Osteoblast (primary cell): ENCODE measurements at places on chromosomes 12 and 14. TPM values are rescaled to one million over a fixed set of nuclear protein-coding genes. Genes with fewer than 3 reads are reported as not detected.

GRCh38 chr12:78674311-78675090 lies 190.1 kb upstream of the SYT1 start:
- DNase-seq, result no peak

GRCh38 chr14:51500776-51501175 lies 150.9 kb upstream of the FRMD6 start:
- peak; percentile 34 for DNase-seq

DNA sequence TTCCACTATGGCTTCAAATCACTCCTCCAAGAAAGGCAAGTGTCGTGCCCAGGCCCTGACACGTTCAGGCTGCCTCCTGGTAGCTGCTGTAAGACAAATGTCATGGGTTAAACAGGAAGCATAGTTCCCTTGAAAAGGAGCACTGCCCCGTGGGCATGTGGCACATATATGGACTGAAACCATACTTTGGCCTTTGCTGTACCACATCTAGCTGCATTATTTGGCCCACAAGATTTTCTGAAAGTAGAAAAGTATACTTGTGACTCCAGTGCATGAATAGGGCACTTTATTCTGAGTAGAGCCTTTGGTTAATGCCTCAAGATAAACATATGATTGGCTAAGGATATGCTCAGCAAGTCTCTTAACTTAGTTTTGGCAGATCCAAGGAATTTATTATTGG lies 218.7 kb upstream of the EGLN3 start:
- DNase-seq, result no peak

DNA sequence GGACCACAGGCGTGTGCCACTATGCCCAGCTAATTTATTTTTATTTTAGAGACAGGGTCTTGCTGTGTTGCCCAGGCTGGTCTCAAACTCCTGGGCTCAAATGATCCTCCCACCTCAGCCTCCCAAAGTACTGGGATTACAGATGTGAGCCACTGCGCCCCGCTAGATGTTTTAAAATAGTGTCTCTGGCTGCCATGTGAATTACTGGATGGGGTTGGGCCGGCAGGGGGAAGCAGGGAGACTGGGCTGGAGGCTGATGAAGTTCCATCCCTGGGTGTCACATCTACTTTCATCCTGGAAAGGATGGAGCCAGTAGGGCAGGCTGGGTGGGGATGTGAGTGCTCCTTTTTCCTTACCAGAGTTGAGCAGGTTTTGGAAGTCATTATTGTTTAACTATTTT lies 46.1 kb downstream of the DNAH10 start:
- peak; percentile 86 for DNase-seq

DNA sequence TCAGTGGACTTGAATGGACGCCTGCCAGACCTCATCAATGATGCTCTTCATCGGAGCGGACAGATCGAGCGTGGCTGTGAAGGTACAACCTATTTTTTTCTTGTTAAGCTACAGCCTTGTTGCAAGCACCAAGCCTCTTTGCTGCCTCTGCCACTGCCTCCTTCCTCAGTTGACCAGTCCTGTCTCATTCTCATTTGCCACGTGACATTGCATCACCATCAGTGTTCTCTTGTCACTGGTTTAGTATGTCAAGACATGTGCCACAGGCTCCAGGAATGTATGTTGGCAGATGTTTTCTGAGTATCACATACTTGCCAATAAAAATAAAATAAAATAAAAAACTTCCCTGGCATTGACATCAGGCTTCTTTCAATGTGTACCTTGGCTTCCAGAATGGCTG lies 798.1 kb downstream of the NRXN3 start:
- DNase-seq, result no peak

GRCh38 chr14:65042296-65042695 lies 55.6 kb downstream of the FNTB start:
- no peak for DNase-seq

MTRFR gene
- 10.9 and 16.3 TPM in 2 replicates for total RNA-seq

DNA sequence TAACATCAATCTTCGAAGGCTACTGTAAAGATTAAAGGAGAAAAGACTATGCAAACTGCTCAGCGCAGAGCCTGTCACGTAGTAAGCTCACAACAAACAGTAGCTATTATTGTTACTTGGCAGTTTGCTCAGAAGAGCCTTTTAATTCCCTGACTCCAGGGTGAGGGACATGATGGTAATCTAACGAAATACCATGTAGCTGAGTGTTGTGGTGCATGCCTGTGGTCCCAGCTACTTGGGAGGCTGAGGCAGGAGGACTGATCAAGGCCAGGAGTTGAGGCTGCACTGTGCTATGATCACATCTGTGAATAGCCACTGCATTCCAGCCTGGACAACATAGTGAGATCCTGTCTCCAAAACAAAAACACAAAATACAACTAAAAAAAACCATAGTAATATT lies 22.8 kb downstream of the HEBP1 start:
- no peak for DNase-seq

DNA sequence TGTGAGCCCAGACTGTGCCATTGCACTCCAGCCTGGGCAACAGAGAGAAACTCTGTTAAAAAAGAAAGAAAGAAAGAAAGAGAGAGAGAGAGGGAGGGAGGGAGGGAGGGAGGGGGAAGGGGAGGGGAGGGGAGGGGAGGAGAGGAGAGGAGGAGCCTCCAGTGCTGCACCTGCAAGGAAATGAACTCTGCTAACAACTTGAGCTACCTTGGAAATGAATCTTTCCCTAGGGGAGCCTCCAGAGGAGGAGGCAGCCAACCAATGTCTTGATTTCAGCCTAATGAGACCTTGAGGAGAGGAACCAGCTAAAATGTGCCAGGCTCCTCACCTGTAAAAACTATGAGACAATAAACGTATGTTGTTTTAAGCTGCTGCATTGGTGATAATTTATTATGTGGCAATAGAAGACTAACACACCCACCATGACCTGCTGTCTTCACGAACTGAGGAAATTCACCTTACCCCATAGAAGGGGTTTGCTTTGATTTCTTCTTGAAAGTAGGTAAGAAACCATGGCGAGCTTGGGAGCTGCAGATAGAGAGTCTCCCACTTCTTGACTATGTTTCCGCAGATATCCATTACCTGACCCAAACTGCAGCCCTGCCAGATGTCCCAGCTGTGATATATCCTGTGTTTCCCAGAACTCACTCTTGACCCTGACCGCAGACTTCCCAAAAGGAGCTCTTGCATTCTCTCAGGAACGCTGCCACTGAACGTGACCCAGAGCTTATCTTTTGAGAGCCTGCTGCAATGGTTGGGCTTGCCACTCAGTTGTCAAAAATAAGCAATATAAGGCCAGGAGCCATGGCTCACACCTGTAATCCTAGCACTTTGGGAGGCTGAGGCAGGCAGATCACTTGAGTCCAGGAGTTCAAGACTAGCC lies 31.5 kb upstream of the TMPO start:
- DNase-seq, result no peak

SLC5A8 gene
- total RNA-seq, result not detected in 2 replicates

KRT81 gene
- 0.29 TPM in 1 of 2 replicates, not detected in the other for total RNA-seq

GRCh38 chr12:63302941-63303536 lies 152.0 kb upstream of the AVPR1A start:
- no peak for DNase-seq

DNA sequence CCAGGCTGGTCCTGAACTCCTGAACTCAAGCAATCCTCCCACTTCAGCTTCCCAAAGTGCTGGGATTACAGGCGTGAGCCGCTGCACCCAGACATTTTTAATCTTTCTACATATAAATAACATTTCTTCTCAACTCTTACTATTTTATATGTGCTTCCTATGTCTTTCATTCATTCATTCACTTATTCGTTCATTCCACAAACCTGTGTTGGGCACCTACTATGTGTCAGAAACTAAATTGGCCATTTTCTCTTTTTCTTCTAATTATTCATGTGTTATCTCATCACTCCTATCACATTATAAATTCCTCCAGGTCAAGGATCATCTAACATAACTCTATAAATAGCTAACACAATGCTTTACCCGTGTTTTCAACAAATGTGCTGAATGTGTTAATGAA lies 23.7 kb downstream of the FOXA1 start:
- DNase-seq, result no peak

DNA sequence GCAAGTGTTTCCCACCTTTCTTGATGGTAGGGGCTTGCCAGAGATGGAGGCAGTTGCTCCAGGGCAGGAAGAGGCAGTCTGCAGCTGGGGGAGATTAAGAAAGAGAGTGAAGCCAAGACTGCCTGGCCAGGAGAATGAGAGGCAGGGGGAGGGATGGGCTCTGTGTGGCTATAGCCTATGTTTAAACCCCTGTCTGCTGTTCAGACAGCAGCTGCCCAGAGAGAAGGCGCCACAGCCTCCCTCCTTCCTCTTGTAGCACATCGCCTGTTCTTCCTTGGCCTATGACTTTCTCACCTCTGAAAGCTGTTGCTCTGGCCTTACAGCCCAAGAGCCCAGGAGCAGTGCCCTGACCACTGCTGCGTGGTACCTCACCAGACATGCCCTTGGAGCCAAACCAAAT lies 61.7 kb downstream of the EMP1 start:
- DNase-seq, result no peak

DNA sequence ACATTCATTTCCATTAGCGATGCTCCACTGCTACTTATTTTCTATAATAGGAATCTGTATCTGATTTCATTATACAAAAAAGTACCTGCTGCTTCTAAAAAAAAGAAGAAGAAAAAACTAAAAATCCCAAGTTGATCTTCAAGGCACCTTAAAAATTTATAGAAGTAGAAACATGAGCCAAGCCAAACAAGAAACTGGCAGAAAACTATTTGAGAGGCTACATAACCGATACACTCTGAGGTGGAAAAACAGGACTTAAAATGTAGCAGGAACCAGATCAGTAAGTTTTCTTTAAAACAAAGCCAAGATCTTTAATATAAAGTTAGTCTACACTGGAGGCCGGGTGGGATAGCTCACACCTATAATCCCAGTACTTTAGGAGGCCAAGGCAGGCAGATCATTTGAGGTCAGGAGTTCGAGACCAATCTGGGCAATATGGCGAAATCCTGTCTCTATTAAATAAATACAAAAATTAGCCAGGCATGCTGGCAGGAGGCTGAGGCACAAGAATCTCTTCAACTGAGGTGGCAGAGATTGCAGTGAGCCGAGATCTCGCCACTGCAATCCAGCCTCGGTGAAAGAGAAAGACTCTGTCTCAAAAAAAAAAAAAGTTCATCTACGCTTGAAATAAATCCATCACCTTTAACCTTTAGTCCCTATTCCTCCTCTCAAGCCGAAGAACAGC lies 278.6 kb downstream of the MED13L start:
- no peak for DNase-seq

- DNase-seq, result peak; percentile 10
Measured at GRCh38 chr12:130422676-130423075, 85.0 kb downstream of the PIWIL1 start.

- no peak for DNase-seq
Measured at GRCh38 chr14:22375321-22375930, 213.6 kb downstream of the DAD1 start.

- peak; percentile 84 for DNase-seq
Measured at GRCh38 chr12:115155665-115156645, 472.0 kb upstream of the TBX3 start.

GRCh38 chr14:49583629-49584028 lies 2.6 kb downstream of the RPS29 start:
- no peak for DNase-seq

DNA sequence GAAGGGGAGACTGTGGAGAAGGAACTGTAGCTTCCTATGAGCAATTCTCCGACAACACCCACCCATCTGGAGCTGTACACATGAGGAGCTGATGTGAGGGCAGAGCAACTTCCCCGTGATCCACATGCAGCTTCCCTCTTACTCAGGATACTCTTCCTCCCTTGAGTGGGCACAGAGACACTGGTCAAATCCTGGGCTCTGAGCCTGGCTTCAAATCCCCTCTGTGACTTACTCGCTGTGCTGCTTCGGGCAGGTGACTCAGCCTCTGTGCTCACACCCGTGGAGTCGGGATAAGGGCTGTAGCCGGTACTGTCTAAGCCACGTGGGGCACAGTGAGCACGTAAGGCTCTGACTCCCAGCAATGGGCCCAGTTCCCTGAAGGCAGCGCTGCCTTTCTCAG lies 31.1 kb downstream of the ZFYVE21 start:
- peak; percentile 92 for DNase-seq

- no peak for DNase-seq
Measured at GRCh38 chr14:88463318-88463717, 77.9 kb downstream of the SPATA7 start.

SYCP3 gene
- 0.72 and 0.88 TPM in 2 replicates for total RNA-seq

PRH2 gene
- 0.36 TPM in 1 of 2 replicates, not detected in the other for total RNA-seq

GRCh38 chr14:20873370-20874177 lies 17.6 kb upstream of the RNASE3 start:
- peak; percentile 65 for DNase-seq

- peak; percentile 71 for DNase-seq
Measured at GRCh38 chr12:108907839-108908351, 28.0 kb downstream of the DAO start.

DNA sequence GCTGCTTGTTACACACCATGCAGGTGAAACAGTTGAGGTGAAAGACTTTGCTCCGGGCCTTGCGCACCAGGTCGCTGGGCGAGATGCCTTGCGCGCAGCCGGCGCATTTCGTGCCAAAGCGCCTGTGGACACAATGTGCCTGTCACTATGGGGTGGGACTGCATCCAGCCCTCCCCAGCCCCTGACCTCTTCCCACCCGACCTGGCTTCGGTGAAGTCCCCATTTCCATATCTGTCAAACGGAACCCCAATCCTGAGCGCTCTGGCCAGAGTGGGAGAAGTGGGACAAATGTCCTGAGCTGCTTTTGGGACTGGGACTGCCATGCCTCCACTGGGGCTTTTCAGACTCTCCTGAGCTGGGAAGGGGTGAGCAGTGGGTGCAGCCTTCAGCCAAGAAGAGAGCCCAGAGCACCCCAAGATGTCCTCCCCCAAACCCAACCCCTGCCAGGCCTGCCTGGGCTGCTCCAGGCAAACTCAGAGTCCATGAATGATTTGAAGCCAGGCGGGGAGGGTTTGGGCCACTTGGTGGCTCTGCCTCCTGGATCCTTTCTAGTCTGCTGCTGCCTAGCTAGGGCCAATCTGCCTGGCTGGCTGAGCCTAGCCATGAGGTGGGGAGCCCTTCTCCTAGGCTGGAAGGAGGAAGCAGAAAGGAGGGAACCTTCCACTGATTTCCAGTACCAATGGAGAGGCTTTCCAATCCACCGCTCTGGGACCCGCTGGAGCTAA lies 2.3 kb downstream of the LHX5 start:
- DNase-seq, result peak; percentile 75

PLEK2 gene
- 1.2 and 2.5 TPM in 2 replicates for total RNA-seq

DNA sequence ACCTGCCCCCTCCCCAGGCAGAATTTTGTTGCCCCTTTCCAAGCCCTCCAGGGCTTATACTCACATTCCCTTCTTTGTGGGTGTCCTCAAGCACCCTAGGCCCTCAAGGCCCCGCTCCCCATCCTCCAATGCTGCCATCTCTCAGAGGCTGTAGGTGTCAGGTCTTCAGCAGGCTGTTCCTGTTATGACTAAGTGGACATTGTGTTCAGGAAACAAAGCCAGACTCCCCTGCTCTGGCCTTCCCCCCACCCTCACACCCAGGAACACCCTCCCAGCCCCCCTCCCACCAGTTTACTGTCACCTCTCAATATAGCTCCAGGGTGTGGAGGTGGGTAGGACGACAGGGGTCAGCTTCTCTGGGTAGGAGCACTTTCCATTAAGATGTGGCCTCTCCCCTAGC lies 1.4 kb upstream of the MYH6 start:
- peak; percentile 38 for DNase-seq
